ENCODE measurements at places on chromosomes 11 and 22.

- DNase-seq: no peak
Measured at GRCh38 chr22:33163815-33164214, 105.6 kb upstream of the SYN3 start.

GRCh38 chr22:47558828-47559700 is 796.6 kb downstream of the TBC1D22A start:
- DNase-seq: no peak

GRCh38 chr11:102254047-102254446 is 63.2 kb upstream of the BIRC3 start:
- DNase-seq: no peak

GRCh38 chr11:83070044-83070701 is 1.5 kb downstream of the RAB30 start:
- peak; percentile 37 for DNase-seq

DNA sequence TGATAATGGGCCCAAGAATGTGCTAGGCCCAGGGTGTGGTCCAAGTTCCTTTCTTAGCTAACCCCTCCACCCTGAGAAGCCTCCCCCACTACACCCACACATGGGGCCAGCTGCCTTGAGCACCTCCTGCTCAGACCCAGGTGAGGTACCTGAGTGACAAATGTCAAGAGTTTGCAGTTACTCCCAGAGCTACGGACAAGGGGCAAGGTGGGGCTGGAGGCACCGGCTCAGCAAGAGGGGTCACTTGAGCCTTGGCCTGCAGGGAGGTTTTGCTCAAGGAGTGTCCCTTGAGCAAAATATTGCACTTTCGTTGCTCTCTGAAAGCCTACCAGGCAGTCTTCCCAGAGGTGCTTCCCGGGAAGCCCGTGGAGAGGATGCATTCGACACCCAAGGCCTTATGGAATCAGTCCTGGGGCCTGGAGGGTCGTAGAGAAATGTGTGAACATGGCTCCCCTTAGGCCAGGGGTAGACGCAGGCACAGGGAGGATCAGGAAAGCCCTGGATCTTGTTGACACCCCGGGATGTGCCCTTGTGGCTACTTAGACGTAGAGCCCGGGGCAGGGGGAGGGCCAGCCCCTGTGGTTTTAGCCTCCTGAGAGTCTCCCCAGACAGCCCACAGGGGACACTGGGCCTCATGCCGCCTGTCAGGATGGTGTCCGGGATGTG is 114.2 kb downstream of the KCNQ1 start:
- DNase-seq: peak; percentile 25

DNA sequence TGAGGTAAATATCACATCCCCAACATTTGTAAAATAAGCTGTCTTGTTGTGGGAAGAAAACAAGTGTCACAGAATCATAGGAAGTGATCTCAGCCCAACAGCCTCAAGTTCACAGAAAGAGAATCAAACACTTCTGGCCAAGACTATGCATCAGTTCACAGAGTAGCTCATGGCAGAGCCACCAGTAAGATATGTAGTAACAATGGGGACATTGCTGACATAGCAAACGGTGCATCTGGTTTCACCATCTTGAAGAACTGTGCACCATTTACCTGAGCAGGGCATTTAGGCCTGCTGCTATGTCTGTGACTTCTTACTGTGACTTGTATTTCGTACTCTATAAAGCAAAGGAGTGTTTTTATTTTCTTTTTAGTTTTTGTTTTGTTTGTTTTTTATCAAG is 585.3 kb upstream of the FAT3 start:
- DNase-seq: no peak

DNA sequence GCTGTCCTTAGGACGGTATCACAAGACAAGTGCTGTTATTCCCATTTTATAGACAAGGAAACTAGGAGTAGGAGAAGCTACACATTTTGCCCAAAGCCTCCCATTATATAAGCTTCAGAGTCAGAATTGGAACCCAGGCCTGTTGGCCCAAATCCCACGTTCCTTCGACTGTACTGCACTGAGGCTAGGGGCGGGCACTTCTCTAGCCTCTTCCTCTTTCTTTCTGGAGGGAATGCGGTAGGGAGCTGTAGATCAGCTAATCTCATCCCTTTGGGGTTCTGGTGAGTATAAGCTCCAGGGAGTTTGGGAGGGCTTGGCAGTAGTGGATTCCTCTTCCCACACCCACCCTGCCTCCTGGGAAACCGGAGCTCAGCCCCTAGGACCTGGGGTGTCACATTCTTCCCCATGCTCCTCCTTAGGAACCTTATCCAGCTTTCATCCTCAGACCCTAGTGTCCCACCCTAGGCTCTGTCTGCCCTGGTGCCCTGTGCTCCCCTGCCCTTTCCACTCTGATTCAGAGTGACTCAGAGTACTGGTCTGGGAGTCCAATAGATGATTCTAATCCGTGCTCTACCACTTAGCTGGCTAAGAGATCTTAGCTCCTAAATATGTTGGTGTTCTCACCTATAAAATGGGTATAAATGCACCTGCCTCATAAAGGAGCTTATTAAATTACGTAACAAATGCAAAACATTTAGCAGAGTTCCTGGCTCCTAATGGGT is 29.3 kb downstream of the PHLDB1 start:
- no peak for DNase-seq

DNA sequence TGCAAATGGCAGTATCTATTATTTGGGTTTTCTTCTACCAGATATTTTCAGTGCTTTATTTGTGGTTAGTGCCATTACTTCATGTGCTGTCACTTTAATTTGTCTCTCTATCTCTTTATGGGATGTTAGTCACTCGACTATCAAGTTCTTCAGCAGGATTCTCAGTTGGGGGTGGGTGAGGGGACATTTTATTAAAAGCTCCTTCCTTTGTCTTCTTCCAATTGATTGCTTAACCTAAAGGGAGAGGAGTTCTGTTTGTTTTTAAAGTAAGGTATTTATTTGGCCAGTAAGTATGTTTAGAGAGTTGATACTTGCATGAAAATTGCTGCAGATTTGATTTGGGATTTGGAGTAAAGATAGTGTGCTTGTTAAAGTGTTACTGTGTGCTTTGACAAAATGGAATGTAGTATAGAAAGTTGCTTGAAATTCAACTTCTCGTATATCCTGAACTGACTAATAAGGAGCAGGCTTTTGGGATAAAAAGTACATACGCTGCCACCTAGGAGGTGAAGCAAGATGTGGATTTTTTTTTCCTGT is 10.3 kb downstream of the YAP1 start:
- no peak for DNase-seq

DNA sequence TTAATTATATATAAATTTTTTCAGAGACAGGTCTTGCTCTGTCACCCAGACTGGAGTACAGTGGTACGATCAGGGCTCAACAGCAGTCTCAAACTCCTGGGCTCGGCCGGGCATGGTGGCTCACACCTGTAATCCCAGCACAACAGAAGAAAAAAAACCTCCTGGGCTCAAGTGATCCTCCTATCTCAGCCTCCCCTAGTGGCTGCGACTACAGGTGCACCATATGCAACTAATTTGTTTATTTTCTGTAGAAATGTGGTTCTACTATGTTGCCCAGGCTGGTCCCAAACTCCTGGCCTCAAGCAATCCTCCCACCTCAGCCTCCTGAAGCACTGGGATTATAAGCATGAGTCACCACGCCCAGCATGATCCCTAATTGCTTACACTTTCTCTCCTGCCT is 56.1 kb upstream of the SLC35C1 start:
- no peak for DNase-seq

DNA sequence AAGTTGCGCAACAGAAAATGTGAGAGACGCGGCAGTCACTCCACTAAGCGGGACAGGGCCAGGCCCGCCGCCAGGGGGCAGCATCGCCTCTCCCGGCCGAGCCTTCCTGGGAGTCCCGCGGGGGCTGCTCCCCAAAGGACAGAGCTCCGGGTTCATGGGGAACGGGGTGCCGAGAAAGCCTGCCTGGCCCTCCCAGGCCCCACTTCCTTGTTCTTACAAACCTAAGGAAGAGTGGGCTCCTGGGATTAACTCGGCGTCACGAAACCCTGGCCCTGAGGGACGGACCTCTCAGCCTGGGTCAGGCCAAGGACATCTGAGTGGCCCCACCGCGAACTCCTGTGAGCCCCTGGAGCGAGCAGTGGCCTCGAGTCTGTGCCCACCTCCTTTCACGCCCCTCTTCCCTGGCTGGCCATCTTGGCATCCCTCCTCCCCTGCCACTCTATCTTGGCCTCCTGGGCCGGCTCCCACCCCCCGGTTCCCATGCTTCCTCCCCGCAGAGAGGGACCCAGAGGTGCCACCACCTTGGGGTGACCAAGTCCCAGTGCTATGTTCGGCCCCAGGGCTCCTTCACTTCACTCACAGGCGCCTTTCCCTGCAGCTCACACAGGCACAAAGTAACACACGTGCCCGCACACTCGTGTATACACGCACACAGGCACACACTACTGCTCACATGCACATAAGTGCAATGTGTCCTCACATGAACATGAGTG is 99.9 kb upstream of the FGF3 start:
- peak; percentile 72 for DNase-seq

DNA sequence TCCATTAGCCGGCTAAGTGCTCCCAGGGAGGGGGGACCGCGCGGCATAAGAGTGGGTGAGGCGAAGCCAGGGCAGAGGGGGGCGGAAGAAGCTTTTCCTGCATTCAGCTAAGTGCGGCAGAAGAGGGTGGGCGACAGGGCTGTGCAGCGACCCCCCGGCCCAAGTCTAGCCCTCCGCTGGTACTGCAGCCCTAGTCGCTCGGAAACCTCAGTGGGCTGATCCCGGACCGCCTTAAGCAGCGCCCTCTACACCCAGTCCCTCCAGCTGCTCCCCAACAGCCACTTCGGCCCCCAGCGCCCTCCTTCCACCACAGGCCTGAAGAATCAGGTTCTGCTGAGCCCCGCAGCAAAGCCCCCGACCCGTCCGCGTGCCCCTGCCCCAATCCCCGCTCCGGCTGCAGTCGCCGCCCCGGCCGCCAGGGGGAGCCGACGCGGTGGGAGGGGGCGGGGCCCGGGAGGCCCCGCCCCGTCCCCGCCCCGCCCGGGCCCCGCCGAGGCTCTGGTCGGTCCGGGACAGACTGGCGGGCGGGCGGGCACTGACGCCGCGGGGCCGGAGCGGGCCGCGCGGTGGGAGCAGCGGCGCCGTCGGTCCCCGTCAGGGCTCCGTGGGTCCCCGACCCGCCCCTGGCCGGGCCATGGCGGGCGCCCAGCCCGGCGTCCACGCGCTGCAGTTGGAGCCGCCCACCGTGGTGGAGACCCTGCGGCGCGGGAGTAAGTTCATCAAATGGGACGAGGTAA is at the start of gene PLCB3:
Gene PLCB3 (plus strand): TSS at position 515 of the 737 bp plus-strand sequence. CDS start 120 bp downstream, at position 635.
- DNase-seq: no peak

DNA sequence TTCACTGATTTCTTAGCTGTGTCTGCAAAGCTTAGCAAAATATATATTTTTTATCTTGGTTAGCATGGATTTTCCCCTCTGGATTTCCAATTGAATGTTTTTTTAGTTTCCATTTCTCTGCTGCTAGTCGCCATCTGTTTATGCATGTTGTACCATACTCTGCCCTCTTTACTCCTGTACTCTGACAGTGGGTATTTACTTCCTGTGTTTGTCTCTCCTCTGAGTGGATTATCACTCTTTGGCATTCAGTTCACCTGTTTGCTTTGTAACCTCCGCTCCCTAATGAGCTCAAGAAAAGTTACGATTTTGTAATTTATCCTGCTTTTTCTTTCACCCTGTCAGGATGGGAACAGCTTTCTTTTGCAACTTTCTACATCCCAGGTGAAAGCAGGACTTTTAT is 59.1 kb downstream of the PDHX start:
- no peak for DNase-seq
